ENCODE measurements at places on chromosomes 6 and 20.
A peak's percentile ranks its signal among the peaks of the same experiment; 100 is the strongest.

DNA sequence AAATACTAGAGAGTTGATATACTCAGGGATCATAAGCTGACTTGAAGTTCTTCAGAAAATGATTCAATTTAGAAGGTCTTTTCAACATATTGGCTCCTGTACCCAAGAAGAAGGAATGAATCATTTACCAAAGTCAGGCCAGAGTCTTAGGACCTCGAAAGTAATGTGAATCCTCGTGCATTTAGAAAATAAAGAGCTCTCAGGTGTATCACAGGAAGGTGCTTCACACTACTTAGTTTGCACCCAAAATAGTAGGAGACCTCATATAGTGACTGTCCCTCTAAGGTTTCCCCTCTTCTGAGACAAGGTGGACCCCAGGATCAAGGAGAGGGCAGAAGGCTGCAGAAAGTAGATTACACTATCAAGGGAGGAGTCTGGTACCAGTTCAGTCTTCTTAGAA lies 71.8 kb downstream of the F13A1 start:
- no peak for DNase-seq

- DNase-seq, result no peak
These were observed 8.6 kb downstream of the CMTR1 start for GRCh38 chr6:37441651-37442050.

- DNase-seq, result no peak
These were observed 54.4 kb downstream of the PRND start for GRCh38 chr20:4776079-4776630.

- no peak for DNase-seq
These were observed 4.3 kb downstream of the ARFRP1 start for GRCh38 chr20:63703471-63703975.

- no peak for DNase-seq
These were observed 446.7 kb downstream of the BCKDHB start for GRCh38 chr6:80553071-80553740.

GRCh38 chr6:52076791-52077179 lies 10.6 kb downstream of the PKHD1 start:
- DNase-seq, result no peak

DNA sequence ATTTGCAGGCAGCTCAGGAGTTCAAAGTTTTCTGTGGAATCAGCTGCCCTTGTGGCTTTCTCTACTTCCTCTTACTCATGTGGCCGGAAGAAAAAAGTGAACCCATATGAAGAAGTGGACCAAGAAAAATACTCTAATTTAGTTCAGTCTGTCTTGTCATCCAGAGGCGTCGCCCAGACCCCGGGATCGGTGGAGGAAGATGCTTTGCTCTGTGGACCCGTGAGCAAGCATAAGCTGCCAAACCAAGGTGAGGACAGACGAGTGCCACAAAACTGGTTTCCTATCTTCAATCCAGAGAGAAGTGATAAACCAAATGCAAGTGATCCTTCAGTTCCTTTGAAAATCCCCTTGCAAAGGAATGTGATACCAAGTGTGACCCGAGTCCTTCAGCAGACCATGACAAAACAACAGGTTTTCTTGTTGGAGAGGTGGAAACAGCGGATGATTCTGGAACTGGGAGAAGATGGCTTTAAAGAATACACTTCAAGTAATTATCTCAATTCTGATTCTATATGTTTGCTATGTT lies 1.1 kb downstream of the MGME1 start:
- DNase-seq, result peak; percentile 60

GRCh38 chr6:45116714-45117410 lies 211.3 kb upstream of the RUNX2 start:
- no peak for DNase-seq

- peak; percentile 47 for DNase-seq
These were observed 674 bp downstream of the NRSN1 start for GRCh38 chr6:24126586-24127192.

DNA sequence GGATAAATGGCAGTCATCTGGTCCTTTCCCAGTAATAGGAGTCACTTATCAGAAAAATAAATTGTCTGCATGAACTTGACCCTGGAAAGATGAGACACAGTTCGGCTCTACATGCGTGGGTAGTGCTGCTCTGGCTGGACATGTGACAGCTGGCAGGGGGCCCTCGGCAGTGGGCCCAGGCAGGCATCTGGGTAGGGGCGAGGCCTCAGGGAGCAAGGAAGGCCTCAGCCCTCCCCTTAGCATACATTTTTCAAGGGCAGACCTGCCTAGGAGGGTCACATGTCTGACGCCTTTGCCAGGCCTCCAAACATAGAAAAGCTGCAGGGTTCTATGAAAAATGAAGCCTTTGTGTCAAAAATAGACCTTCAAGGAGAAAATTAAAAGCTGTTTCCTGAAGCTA lies 12.8 kb upstream of the ILRUN start:
- no peak for DNase-seq

DNA sequence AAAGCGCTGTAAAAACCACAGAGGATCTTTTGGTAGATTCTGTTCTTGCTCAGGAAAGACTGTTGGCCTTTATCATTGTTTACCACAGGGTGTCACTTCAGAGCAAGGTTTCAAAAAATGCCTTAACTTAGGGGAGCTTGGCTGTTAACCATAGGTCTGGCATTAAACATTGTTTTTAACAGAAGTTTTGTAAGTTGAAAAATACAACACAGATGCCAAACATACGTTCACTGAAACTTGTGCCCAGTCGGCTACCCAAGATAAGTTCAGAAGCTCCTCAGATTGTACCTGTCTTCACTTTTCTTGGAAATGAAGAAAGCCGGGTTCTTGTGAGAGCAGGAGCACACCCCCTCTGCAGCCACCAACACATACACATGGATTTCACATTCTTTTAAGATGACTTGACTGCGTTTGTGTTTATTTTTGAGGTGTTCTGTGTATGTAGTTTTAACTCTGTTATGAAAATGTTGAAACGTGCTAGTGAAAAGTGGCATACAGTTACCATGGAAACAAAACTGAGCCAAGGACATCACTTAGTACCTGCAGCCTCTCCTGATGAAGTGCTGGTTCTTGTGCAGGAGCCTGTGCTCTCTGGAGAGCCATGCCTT lies 64.9 kb downstream of the SYCP2L start:
- no peak for DNase-seq

DNA sequence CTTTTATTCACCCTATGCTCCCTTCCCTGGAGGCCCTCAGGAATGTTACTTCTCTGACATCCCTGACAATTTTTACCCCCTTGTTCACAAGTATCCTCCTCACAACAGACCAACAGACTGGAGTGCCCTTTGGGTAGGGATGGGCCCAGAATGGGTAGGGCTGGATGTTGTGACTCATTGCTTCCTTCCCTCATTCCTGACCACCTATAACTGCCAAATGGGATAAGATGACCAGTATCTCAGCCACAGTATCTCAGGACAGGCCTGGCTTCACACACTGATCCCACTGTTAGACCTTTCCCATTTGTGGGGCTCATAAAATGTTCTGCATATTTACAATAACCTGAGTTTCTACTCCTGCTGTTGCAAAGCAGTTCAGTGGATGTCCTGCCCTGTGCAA lies 223.0 kb upstream of the LRFN2 start:
- DNase-seq, result no peak

GRCh38 chr20:13625304-13625979 lies 13.3 kb downstream of the TASP1 start:
- no peak for DNase-seq
